DMS79 treated with DMSO at 0.1 percent for 48 hours (cell line): ENCODE measurements at places on chromosomes 6 and 20.

DNA sequence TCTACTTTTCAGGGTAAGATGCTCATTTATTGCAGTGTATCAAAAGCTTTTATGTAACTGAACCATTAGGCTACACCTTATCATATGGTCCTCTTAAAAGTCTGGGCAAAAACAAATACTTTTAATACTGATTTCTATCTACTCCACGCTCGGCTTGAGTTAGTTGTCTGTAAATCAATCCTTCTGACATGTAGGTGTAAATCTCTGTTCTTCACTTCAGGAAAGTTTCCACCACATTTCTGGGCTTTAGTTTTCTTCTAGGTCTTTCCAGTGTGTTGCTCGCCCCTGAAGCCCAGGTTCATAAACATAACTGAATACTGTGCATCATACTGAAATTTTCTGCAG, 89.2 kb upstream of the RNF217 start:
- no peak for DNase-seq

DNA sequence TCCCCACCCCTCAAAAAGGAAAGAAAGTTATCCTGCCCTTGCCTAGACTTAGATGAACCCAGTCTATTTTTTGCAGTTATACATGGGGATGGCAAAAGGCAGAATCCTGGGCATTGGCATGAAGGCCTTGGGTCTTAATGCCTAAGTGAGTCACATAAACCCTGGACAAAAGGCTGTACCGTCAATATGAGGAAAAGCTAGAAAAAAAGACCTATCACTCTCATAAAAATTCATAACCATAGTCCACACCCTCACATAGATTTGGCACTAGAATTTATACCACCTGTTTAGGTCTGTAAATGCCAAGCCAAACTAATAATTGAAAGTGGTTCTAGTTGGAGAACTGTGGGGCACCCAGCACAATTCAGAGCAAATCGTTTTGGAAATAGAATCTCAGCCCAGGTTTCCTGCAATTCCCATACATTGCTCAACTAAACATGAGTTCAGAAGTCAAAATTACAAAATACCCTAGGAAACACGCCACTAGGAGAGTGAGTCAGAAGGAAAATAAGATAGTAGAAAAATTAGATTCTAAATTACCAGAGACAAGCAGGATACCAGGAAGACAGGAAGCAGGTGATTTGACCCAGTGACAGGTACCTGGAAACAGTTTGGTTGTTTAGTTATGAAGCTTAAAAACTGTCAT, 70.4 kb upstream of the FUCA2 start:
- DNase-seq: no peak

GRCh38 chr6:56581296-56581925, 61.3 kb downstream of the DST start:
- DNase-seq: no peak

- no peak for DNase-seq
Observed at GRCh38 chr6:168385858-168386735, 54.9 kb upstream of the SMOC2 start.

DNA sequence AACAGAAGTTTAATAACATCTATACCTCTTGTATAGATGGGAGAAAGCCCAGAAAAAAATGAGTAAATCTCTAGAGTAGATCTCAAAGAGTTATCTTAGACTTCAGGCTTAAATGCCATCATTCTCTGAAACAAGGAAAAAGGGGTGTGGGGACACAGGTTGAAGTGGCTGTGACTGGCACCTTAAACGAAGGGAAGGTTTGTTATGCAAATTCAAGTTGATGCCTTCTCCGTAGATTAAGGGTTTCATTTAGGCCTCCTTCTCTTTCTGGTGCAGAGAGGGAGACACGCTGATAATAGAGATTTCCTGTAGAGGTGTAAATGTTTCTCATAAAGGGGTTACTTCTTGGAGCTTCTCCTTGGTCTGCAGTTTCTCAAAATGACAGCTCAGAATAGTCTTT, 252.1 kb downstream of the CD83 start:
- DNase-seq: no peak

- no peak for DNase-seq
Observed at GRCh38 chr6:161549977-161550655, 276.3 kb upstream of the AGPAT4 start.

DNA sequence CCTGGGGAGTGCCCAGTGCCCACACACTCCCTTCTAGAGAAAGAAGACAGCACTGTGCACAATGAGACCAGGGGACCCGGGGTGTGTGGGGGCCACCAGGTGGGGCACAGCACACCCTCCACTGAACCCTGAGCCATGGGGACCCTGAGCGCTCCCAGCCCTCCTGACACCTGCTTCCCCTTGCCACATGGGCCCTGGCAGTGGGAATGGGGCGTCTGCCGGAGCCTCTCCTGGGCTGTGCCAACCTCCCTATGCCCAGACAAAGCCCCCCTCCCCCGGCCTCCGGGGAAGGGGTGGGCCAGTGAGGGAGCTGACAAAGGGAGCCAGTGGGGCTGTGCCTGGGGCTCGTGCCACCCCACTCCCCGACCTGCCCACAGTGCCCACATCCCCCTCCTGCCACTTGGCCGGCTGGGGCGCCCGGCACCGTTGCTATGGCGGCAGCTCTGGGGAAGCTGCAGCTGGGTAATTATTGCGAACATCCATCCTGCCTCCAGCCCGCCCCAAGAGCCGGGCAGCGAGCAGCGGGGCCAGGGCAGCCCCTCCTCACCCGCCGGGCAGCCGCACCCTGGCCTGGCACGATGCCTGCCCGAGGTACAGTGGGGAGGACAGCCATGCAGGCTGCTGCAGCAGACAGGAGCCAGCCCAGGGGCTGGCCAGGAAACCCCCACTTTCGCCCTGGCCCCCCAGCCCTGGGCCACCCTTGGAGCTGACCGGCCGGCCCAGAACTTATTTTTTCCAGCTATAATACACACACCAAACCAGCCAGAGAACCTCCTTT, 41.9 kb upstream of the NOL4L start:
- DNase-seq: peak; percentile 93

DNA sequence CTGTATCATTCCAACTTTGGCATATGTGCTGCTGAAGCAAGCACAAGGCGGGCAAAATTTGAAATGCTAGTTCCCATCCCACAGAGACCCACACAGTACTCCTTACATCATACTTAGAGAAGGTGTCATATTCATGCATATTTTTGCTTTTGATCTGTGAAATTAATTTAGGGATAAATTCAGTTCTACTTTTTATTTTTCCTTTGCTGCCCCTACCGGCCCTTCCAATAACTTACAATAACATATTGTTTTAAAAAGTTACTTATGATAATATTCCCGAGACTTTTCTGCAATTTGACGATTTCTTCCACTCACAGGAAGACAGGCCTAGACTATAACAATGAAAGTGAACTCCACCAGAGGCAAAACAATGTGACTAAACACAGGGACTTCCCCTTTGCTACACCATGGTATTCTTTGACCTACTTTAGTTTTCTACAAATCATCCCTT, 35.0 kb downstream of the SESN1 start:
- DNase-seq: no peak

GRCh38 chr20:34250005-34250404, 8.8 kb downstream of the ASIP start:
- no peak for DNase-seq

- no peak for DNase-seq
Observed at GRCh38 chr6:125188037-125188436, 34.5 kb downstream of the TPD52L1 start.

DNA sequence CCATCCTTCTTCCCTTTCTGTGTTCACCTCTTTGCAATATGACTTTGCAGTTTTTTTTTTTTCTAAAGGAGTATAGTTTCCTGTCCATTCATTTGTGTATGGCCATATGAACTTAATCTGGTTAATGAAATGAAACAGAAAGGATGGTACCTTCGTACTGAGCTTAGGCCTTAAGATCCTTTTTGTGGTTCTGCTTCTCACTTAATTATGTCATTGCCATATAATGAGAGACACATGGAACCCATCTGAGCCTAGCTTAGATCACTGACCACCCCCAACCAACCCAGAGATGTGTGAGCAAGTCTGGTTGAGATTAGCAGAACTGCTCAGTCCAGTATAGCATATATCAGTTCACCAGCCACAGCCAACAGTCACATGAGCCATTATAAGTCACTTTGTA, 1179.6 kb downstream of the HACE1 start:
- no peak for DNase-seq

DNA sequence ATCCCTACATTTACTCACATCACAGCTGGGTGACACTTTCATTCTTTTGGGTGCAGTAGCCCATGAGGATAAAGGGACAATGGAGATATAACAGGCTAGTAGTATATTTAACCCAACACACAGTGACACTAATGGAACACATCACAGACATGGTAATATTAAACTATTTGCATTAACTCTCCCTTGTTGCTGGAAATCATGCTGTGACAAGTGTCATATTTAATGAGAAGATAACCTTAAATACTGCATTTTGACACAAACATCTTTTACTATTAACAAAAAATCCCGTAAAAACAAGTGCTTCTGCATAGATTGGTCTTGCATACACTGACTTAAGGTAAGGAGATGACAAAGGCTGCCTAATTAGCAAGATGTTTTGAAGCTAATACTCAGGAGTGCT, 45.5 kb downstream of the CNR1 start:
- no peak for DNase-seq

- DNase-seq: no peak
Observed at GRCh38 chr6:30443657-30444450, 45.5 kb upstream of the HLA-E start.

- DNase-seq: no peak
Observed at GRCh38 chr6:56643379-56644089, 845 bp upstream of the DST start.

DNA sequence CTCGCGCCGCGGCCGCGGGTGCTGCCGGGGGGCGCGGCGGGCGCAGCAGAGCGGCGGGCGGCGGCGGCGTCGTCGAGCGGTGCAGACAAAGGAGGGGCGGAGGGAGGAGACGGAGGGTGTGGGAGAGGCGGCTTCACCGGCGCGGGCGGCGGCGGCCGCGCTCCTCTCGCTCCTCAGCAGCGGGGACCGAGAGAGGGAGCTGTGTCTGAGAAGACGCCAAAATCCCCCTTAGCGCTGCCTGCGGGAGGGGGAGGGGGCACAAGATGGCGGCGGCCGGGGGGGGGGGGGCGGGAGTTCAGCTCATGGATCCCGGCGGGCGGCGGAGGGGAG, 296 bp downstream of the ADNP start:
- no peak for DNase-seq

DNA sequence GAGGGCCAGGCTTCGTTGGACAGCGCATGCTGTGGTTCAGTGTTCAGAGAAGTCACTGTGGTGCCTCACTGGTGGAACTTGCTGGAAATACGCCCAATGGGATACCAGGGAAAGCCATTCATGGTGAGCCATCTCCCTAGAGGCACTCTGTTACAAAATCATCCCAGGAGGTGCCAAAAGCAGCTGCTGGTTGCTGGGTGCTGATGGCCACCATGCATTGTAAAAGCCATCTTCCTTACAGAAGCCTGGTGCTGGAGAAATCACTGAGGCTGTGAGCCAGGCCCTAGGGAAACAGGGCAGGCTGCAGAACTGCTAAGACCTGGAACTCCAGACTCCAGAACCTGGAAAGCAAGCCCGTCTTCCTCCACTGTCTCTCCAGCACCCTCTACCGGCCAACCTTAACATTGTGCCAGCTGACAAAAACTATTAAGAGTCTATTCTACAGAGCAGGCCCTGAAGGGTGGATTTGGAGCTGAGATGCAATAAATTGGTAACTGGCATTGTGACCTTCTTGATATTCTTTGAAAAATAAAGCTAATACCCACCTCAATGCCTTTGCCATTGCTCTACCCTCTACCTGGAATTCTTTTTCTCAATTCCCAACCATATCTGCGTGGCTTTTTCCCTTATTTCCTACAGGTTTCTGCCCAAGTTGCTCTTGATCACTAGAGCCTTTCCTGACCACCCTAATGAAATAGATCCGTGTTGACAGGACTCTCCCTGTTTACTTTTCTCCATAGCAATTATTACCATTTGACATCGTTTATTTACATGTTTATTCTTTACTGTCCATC, 18.5 kb downstream of the SNRPB start:
- DNase-seq: peak; percentile 17

GRCh38 chr6:36688063-36688738, 9.4 kb upstream of the RAB44 start:
- DNase-seq: no peak

DNA sequence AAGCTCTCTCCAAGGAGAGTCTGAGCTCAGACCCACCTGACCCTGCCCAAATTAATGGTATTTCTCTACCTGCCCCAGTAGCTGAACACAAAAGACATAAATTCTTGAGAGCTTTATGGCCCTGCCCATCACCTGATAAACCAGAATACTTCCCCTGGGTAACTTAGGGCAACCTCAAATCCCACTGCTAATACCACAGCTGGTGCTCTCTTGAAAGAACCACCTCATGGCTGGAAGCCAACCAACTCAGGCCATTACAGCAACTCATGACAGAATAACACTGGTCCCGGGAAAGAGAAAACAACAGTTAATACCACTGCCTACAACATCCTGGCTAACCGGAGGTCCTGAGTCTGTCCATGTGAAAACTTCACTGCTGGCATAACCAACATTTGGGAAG, 328.6 kb downstream of the NKAIN2 start:
- no peak for DNase-seq

DNA sequence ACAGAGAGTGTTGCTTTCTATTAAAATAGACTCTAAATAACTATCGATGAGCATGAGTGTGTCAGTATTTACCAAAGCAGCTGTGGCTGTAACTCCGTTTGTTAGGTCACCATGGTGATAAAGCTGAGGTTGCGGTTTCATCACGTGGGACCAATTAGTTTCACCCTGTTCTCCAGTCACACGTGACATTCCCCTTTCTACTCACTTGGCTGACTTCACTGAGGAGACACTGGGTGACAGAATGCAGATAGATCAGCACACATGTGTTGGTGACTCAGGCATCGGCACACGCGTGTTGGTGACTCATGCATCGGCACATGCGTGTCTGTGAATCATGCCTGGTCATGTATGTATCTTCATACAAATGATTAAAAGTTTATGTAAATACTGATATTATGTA, 285.4 kb downstream of the THBS2 start:
- no peak for DNase-seq

DNA sequence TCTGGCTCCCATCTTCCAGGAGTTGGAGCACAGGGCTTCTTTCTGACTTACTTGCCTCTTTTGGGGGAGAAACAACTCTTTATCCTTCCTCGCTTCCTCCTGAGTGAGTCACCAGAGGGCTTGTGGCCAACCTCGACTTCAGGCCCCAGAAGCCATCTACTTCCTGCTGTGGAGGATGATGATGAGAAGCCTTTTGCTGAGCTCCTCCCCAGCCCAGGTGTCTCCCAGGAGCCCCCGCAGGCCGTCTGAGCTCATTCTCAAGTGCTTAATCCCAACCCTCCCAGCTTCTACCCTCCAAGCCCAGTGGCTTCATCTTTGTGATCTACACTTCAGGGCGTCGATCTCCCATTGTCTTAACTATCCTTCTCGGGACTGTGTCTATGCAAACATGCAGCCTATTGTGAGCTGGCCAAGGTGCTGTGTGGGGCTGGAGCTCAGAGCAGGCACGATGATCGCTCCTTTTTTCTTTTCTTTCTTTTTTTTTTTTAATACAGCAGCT, 27.9 kb downstream of the SDCBP2 start:
- DNase-seq: no peak

- DNase-seq: no peak
Observed at GRCh38 chr6:23994013-23994412, 132.0 kb upstream of the NRSN1 start.
